ENCODE measurements at places on chromosomes 7 and 10.

GRCh38 chr10:128022261-128023196 is 103.7 kb downstream of the MKI67 start:
- no peak for DNase-seq

GRCh38 chr7:146375170-146375569 is 258.6 kb downstream of the CNTNAP2 start:
- DNase-seq, result no peak

GRCh38 chr10:112832361-112832878 is 117.6 kb upstream of the TCF7L2 start:
- DNase-seq, result no peak

DNA sequence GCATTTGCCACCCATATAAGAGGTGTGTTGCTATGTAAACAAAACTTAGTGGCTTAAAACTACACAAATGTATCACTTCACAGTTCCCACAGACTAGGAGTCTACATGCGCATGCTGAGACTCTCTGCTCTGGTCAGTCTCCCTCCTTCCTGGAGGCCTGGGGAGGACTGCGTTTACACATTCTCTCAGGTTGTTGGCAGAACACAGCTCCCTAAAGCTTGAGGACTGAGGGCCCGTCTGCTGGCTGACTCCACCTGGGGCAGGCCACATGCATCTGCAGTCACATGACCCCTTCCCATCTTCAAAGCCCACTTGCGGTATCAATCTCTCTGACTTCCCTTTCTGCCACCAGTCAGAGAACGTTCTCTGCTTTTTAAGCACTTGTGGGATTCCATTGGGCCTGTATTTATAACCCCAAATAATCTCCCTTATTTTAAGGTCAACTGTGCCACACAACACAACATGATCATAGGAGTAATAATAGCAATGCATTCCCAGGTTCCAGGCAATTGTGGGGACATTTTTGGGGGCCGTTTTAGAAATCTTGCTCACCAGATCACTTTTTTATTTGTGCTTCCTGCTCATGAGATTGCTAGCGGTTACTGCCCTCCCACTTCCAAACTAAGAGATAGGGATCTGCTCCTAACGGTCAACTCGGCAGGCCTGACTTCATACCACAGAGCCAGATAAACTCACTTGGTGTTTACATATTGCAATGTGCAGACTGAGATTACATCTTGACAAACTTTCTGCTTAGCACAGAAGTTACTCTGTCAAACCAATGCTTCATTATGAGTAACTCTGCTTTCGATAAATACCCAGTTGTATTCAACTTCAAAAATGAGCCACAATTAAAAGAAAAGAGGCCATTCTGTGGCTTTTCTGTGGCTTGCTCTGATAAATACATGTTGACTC is 96.3 kb downstream of the ALOX5 start:
- peak; percentile 62 for DNase-seq

GRCh38 chr10:50402466-50402865 is 151.2 kb upstream of the ASAH2 start:
- no peak for DNase-seq

- no peak for DNase-seq
Observed at GRCh38 chr7:140570120-140570519, 70.5 kb downstream of the DENND2A start.

DNA sequence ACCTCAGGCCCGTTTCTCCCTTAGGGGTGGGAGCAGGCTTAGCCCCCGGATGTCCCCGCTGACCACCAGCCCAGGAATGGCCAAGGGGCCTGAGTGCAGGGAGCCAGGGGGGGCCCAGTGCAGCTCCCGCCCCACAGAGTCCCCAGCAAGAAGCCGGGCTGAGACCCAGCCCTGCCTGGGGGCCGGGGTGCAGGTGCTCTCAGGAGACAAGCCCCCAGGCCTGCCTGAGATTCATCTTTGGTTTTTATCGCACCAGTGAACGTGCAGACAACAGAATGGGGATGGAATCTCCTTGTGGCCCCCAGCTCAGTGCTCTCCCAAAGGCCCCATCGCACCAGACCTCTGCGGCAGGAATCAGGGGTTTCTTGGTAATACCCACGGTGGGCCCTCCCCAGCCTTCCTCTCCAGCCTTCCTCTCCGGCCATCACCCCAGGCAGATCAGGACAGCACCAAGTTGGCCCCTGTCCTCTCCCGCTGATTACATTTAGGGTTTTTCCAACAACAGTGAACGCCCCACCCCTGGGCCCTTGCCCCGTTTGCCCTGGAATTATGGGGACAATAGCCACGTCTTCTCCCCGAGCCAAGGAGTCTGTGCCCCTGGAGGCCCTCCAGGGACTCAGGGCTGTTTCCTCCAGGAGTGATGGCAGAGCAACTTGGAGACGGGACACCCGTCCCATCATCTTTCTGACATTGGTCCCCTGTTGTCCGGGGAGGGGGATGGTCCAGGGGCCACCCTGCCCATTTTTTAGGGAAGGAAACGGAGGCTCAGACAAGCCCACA is 22.4 kb downstream of the ADAP1 start:
- no peak for DNase-seq

GRCh38 chr10:93991596-93992284 is 2.0 kb upstream of the PLCE1 start:
- DNase-seq, result no peak

DNA sequence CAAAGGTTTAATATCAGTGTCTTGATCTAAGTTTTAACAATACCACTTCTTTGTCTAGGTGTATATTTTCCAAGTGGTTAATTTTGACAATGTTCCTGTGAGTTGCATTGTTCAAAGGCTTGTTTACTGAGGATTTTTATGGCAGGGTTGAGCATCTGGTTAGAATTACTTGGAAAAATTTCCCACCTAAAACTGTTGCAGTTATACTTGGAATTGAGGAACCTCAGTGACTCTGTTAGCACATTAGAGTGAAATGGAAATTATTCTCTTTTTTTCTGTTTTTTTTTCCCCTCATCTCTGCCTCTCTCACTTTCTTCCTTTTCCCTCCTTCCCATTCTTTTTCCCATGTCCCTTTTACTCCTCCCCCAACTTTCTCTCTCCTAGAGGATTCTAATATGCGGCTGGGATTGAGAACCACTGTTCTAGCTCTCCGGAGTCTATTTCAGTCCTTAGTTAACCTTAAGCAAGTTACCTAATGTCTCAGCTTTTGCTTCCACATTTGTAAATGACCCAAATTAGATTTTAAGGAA is 107.0 kb downstream of the PODXL start:
- DNase-seq, result no peak

DNA sequence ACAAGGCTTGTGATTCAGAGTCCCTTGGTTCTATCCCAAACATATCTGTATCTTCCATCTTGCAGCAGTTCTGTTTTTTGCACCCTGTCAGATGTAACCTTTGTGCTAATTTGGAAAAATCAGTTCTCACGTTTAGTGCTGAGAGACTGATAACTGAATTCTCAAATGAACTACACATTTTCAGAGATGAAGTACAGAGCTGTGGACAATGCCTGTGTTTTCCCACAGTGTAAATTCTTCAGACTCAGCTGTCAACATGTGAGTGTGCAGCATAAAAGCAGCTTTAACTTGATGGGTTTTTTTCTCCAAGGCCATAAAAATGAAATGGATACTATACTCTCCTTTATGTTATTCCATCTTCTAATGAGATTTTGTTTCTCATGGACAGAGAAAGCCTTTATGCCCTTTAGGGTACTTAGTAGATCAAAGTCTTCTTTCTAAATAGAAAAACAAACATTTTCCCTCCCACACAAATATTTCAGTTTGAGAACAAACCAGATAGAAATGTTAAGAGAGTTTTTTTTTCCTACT is 150.9 kb downstream of the SEMA3A start:
- no peak for DNase-seq

DNA sequence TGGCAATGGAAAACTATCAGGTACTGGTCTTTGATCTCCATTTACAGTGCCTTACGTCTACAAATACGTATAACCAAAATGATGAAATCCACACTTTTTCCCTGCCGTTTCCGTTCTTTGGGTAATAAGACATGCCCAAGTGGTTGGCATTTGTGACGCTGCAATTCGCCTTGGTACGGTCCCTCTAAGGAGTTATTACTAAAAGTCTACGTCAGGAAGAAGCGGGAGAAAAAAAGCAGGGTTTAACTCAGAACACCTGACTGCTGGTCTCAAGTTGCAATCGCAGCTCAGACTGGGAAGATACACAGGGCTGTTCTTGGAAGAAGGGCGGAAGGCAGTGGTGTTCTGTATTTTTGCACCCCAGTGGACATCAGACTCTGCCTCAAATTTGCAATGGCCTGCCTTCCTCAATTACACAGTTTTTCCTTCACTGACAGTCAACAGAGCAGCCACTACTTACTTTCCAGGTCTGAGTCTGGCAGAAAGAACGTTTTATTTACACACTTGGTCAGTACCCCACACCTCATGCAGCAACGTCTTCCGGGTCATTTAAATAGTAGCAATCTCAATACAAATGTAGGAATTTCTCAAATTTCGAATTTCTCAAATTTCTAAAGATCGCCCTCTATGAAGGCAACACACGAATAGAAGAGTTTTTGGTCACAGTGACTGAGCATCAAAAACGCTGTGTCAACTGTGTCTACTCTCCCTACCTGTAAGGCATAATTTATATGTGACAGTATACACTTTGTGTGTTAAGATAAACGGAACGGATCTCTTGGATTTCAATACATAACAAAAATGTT is 2.1 kb downstream of the BAIAP2L1 start:
- peak; percentile 36 for DNase-seq

DNA sequence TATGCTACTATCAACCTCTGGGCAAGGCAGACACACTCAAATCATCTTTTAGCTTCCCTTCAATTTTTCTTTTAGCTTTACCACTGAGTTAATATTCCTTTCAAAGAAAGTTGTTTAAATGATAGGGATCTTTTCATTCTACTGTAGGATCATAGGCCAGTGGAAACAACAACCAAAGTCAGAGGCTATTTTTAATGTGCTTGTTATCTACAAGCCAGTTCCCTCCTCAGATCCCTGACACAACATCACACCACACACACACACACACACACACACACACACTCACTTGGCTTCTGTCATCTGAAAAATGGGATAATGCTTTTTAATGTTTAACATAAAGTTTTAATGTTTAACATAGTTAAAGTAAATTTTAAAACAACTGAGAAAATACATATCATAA is 106.7 kb upstream of the CAV2 start:
- no peak for DNase-seq

DNA sequence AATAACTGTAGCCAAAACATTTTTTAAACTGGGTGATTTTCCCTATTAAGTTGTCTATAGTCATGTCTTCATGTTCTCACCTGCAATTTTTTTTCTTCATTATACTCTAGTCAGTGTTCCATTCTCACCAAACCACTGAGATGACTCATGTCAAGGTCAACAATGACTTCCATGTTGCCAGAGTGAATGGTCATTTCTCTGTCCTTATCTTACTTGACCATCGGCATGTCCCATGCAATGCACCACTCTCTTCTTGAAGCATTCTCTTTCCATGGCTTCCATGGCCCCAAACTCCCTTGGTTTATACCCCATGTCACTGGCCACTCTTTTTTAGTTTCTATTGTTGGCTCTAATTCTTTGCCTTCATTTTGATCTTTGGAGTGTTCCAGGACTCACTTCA is 173.9 kb downstream of the PPP1R17 start:
- no peak for DNase-seq

GRCh38 chr7:50940621-50941020 is 157.9 kb upstream of the GRB10 start:
- DNase-seq, result no peak

DNA sequence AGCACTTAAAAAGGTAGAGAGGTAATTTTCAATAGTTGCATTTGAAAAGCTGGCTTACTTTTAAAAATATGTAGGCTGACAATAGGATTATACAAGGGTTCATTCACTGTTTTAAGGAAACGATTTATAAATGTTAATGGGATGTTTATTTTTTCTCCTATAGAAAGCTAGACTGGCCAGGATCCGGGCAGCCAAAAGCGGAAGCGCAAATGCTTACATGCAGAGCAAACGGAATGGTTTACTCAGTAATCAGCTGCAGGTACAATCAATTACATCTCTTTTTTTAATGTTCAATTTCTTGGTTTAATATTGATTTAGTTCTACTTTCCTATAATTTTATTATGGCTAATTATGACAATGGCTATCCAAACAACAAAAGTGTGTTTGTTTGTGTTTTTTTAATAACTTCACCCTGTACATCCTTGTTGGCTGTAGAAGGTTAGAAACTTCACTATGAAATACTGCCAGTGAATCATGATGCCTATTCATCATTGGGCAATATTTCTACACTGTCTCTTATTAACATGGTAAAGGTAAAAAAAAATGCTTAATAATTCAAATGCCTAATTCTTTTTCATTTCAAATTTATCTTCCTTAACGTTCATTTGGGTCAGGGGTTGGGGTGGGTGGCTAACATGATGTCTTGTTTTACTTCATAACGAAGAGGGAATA is 116.4 kb downstream of the TSPAN12 start:
- no peak for DNase-seq

GRCh38 chr7:46291050-46291438 is 370.0 kb upstream of the IGFBP3 start:
- peak; percentile 85 for DNase-seq

DNA sequence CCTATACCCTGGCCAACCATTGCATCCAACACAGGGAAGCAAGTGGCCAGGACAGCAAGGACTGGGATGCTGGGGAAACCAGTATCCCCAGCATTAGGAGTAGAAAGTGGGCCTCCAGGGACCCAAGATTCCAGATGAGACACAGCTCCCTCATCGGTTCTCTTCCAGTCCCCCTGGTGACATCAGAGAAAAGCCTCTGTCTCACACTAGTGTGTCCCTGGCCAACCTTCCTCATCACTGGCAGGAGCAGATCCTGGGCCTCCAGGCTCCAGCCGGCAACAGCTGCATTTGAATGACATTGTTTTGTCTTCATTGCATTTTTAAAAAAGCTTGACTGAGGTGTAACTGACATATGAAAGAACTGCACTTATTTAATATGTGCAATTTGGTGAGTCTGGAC is 177.3 kb upstream of the LYZL2 start:
- no peak for DNase-seq

GRCh38 chr7:24713039-24713793 is 44.0 kb downstream of the GSDME start:
- no peak for DNase-seq

DNA sequence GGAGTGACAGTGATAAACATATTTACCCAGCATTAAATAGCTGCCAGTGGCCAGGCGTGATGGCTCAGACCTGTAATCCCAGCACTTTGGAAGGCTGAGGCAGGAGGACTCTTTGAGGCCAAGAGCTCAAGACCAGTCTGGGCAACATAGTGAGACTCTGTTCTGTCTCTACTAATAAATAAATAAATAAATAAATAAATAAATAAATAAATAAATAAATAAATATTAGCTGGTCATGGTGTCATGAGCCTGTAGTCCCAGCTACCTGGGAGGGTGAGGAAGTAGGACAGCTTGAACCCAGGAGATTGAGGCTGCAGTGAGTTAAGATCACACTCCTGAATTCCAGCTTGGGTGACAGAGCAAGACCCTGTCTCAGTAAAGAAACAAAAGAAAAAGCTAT is 384.0 kb upstream of the ADARB2 start:
- DNase-seq, result no peak

- no peak for DNase-seq
Observed at GRCh38 chr10:18647151-18647550, 4.2 kb downstream of the NSUN6 start.

- DNase-seq, result no peak
Observed at GRCh38 chr7:78787854-78788253, 665.6 kb downstream of the MAGI2 start.
